ENCODE measurements at places on chromosomes 7 and 10.

- no peak for DNase-seq
Measured at GRCh38 chr7:28811701-28812430, 146.3 kb downstream of the TRIL start.

GRCh38 chr10:31353574-31353973 lies 34.6 kb downstream of the ZEB1 start:
- DNase-seq, result peak; percentile 21

DNA sequence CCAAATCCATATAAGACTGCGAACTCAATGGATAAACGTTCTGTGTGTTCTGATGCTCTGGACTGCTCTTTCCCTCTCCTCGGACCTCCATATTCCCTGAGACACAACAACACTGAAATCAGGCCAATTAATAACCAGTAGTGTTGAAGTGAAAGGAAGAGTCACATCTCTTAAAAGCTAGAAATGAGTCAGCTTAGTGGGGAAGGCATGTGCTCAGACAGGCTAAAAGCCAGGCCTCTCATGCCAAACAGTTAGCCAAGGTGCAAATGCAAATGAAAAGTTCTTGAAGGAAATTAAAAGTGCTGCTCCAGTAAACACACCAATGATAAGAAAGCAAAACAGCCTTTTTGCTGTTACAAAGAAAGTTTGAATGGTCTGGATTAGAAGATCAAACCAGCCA lies 29.3 kb downstream of the TNS3 start:
- DNase-seq, result no peak

GRCh38 chr10:91745090-91745831 lies 53.0 kb upstream of the TNKS2 start:
- DNase-seq, result peak; percentile 18

GRCh38 chr7:129612112-129613015 lies 844 bp downstream of the NRF1 start:
- DNase-seq, result no peak

- DNase-seq, result no peak
Measured at GRCh38 chr7:108236681-108237415, 106.7 kb upstream of the LAMB4 start.

GRCh38 chr7:155073922-155074321 lies 3.8 kb downstream of the HTR5A start:
- no peak for DNase-seq

DNA sequence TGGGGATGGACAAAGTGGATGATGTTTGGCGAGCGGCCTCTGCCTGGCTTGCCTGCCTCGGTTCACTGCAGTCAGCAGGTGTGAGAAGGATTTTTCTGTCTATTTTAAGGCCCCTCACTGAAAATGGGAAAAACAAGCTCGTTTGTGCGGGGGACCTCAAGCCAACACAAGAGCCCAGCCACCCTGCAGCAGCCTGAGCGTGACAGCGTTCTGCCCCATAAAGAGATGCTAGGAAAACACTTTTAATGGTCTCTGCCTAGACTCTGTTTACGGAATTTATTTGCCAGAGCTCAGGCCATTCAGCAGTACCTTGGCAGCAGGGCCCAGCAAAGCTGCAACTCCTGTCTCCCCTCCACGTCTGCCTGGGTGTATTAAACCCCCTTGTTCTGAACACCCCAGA lies 131.7 kb downstream of the GRK5 start:
- DNase-seq, result no peak

- no peak for DNase-seq
Measured at GRCh38 chr10:17075533-17076359, 53.9 kb downstream of the CUBN start.

DNA sequence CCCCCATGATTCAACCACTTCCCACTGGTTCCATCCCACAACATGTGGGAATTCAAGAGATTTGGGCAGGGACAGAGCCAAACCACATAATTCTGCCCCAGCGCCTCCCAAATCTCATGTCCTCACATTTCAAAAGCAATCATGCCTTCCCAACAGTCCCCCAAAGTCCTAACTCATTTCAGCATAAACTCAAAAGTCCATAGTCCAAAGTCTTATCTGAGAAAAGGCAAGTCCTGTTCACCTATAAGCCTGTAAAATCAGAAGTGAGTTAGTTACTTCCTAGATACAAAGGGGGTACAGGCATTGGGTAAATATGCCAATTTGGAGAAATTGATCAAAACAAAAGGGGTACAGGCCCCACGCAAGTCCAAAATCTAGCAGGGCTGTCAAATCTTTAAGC lies 272.9 kb downstream of the MAGI2 start:
- no peak for DNase-seq

DNA sequence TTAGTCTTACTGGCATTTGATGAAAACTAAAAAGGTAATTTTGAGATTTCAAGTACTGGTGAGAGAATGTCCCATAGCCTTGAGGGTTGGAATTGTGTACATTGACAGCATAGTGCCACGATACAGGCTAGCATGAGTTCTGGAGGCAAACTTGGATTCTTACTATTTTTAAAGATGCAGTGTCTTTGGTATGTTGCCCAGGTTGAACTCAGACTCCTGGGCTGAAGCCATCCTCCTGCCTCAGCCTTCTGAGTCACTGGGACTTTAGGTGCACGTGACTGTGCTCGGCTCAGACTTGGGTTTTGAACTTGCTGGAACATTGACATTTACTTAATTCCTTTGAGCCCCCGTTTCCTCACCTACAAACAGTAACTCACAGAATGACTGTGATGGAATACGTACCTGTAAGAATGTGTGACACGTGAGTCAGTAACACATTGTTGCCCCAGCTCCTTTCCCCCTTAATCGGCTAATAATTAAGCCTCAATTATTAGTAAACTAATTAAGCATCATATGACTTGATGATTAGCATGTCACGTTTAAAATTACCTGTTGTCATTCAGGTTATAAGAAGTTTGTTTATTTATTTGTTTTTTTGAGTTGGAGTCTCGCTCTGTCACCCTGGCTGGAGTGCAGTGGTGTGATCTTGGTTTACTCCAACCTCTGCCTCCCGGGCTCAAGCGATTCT lies 10.6 kb downstream of the DNAJB6 start:
- DNase-seq, result no peak

GRCh38 chr7:103947026-103947655 lies 42.3 kb downstream of the RELN start:
- DNase-seq, result no peak

GRCh38 chr10:43226441-43226840 lies 40.4 kb downstream of the RASGEF1A start:
- no peak for DNase-seq

DNA sequence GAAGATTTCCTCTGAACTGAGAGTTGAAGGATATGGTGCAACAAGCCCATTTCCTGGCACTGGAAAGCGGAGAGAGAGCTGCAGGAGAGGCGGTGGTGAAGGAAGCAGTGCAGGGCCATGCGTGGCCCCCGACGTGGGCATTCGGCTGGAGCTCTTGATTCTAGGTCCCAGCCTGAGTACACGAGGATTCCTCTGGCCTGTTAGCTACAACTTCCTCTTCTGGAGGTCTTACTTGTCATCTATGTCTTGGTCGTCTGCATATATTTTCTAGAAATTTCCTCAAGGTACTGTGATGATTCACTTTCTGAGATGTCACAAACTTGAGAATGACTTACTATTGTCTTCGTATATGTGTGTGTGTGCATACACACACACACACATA lies 59.2 kb upstream of the JAZF1 start:
- DNase-seq, result no peak

DNA sequence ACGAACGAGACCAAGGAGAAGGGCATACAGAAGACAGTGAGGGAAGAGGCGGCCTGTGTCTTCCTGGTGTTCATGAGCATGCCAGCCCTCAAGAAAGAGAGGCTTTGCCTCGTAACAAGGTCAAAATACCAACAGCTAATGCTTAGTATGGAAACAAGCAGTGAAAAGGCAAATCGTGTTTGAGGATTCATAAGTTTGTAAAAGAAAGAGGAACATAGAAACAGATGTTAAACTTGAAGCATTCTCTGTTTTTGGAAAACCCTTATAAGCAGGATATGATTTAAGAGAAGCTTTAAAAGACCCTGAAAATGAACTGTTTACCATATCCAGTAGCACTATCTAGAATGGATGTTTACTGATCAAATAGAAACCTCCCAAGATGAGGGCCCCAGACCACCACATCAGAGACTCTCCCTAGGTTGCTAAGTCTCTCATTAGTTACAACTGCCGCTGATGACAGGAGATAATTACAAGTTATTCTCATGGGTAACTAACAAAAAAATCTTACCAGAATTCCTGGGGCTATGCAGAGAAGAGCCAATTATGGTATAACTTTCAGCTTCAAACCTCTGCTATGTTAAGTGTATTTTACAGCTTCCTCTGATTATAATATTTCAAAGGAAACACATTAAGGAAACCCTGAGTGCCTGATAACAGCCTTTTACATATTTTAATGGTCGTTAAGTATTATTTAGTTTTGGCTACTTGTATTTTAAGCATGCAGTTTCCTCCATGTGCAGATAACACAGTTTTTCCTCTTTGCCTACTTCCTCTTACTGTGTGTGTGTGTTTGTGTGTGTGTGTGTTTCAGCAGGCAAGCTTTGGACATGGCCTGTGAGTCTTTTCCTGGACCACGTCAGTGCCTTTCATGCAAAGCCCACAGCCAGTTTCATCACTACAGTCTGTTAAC lies 17.9 kb downstream of the JCAD start:
- DNase-seq, result no peak
